ENCODE measurements at places on chromosomes 16 and 17. TPM values are rescaled to one million over a fixed set of nuclear protein-coding genes. Genes with fewer than 3 reads are reported as not detected.

Gene TBC1D3
- total RNA-seq = not detected

Gene TEX19
- not detected for total RNA-seq

Gene RPL26
- 4,963 TPM for total RNA-seq

Gene SLC5A2
- total RNA-seq = not detected

Gene PSMC3IP
- 0.64 TPM for total RNA-seq

Gene UTS2R
- not detected for total RNA-seq
